ENCODE measurements at places on chromosomes 2 and 18.

DNA sequence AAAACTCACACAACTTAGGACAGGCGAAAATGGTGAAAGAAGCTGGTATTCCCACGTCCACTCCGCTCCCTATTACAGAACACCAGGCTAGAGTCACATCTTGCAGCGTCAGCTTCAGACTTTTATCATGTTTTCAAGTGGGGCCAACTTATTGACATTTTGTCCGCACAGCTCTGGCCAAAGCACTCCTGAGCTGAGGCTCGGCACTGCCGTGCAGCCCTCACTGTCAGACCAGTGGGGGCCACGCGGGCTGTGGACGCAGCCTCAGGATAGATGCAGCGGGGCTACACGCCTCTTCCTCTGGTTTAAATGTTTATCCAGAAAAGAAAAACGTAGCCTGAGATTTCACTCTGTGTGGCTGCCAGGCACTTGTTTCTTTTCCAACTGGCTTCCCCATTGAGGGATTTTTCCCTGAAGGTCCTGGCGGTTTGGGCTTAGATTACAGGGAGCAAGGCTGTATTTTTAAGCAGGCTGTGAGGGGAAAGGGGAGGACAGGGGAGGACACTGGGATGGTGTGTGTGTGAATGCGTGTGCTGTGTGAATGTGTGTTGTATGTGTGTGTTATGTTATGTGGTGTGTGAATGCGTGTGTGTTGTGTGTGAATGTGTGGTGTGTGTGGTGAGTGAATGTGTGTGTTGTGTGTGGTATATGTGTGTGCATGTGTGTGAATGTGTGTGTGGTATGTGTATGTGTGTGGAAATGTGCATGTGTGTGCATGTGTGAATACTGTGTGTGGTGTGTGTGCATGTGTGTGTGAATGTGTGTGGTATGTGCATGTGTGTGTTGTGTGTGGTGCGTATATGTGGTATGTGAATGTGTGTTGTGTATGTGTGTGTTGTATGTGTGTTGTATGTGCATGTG is 267.6 kb downstream of the DCDC2C start:
- no peak for DNase-seq

- no peak for DNase-seq
Observed at GRCh38 chr18:26657631-26658581, 109.6 kb upstream of the KCTD1 start.

- no peak for DNase-seq
Observed at GRCh38 chr18:73059280-73059679, 191.5 kb upstream of the NETO1 start.

DNA sequence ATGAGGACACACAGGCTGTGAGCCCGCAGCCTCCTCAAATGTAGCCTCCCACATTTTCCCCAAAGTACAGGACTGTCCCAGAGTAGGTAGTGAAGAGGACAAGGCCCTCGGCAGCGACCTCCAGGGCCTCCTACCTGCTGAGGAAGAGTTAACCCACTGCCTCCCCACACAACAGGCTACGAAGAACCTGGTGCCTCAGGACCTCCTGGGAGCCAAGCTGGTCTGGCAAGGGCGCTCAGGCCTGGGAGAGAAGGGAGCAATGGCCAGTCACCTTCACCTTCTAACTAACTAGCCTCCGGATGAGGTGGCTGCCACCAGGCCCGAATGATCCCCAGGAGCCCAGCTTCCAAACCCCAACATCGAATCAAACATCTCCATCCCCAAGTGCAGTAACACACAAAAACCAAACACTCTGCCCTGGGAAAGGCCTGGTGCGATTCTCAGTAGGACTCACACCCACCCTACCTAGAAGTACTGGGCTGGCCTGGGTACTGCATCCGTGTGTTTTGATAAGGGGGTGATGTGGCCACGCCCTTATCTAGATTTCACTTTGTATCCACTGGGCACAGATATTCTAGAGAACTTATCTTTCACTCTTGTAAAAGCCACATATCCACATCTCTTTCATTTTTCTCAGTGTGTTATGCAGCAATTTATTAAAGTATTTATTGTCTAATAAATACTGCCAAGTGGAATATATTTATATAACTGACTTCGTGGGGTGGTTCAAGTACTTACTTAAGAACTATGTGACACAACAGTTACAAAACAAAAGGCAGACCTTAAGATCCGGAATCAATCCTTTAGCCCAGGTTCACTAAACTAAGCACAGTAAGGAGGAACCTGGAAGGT is 9.7 kb downstream of the ERFE start:
- no peak for DNase-seq

DNA sequence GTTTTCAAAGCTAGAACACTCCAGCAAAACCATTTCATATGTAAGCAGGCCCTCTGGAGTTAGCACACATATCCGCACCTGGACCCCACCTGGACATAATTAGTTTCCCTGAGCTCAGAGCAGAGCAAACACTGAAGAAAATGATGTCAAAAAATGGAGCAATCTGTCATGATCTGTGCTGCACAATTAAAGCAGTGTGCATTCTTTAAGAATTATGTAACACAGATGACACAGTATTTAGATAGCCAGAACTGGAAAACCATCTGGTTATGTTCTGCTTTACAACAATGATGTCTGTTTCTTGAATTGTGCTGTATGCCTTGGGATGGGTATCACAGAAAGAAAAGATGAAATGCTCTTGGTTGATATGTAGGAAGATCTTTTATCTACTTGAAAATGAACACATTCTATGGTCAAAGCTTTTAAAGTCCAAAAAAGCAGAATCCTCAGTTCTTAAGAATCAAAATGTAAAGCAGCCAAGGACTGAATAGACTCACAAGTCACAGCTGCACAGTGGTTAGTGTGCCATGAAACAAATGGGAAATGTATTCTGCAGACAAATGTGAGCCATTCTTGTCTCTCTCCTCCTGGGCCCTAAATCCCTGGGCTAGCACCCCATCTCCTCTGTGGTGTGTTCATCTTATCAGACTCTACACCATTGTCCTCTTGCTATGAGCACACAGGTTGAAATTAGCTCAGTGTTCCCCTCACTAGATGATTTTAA is 36.8 kb downstream of the HRH4 start:
- DNase-seq: no peak

DNA sequence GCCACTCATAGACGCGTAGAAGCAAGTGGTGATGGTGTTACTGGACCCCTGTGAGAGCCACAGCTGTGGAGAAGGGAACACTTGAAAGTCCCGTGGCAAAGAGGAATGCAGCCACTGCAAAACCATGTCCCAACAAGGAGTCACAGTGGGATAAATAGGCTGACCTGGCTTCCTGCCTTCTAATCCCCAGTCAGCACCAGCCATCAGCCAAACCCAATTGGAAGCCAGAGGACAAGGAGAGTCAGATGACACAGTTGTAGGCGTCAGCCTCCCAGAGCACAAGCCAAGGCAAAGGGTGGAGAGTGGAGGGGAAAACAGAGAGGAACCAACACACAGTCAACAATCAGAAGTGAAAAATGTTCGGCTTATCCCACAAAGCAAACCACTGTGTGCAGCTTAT is 5.5 kb upstream of the CYBRD1 start:
- DNase-seq: no peak

- DNase-seq: no peak
Observed at GRCh38 chr2:46796843-46797625, 118.6 kb downstream of the MCFD2 start.
